ENCODE measurements at places on chromosomes 3 and 15.

DNA sequence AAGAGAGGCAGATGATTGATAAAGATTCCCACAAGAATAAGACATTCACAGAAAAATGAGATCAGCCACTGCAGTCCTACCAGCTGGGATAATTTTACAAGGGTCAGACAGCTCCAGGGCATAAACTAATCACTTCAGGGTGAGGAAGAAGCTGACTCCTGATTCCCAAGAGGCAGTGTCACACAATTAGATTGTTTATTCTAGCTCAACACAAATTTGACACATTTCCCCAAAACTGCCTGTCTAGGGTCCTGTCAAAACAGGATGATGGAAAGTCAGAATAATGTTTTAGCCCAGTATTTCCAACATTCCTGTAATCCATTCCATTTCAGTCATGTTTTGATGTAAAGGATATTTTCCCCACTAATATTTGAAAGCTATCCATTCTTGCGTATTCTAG lies 110.8 kb downstream of the TNIK start:
- no peak for DNase-seq

DNA sequence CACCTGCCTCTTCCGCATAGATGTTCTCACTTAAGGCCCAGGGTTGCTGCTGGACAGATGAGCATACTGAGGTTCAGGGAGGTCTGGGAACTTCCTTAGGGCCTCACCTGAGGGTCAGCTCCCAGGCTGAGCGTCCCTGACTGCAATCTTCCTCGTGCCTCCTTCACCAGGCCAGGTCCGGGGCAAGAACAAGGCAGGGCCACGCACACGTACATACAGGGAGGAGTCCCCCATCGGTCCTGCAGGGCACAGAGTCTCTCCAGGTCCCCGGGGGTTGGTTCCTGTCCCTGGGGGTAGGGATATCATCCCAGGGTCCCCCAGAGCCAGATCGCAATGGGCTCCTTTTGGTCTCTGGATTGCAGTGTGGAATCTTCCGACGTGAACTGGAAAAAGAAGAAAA lies 130.1 kb downstream of the LRRK1 start:
- no peak for DNase-seq

GRCh38 chr15:49492830-49493229 lies 69.8 kb downstream of the FGF7 start:
- DNase-seq, result no peak

DNA sequence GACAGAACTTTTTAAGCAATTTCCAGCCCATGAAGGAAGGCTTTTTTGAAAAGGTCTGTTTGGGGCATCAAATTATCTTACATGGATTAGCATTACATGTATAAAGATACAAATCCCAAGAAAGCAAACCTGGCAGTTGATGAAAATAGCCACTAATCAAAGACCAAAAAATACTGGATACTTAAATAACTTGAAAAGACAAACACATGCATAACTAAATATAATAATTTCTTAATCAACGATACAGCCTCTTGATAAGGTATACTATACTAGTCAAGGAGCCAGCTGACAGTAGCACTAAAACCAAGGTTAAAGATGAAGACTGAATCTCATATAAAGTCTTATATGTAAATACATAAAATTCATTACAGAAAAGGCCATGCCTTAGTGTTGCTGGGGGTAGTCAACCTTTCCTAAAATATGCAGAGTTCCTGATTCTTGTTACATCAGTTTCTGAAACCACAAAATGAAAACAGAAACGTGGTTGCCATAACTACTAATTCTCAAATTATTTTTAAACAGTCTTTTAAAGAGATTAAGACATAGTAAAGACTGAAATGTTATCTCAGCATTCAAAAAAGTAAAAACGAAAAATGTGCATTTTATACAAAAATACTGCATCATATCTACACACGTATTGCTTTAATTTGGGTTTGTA lies 2.0 kb downstream of the ANKRD28 start:
- no peak for DNase-seq

- no peak for DNase-seq
Observed at GRCh38 chr3:122298239-122298638, 26.8 kb upstream of the CSTA start.

- no peak for DNase-seq
Observed at GRCh38 chr3:148854061-148854460, 11.0 kb upstream of the CPA3 start.

- no peak for DNase-seq
Observed at GRCh38 chr15:61500951-61501620, 272.0 kb upstream of the RORA start.

DNA sequence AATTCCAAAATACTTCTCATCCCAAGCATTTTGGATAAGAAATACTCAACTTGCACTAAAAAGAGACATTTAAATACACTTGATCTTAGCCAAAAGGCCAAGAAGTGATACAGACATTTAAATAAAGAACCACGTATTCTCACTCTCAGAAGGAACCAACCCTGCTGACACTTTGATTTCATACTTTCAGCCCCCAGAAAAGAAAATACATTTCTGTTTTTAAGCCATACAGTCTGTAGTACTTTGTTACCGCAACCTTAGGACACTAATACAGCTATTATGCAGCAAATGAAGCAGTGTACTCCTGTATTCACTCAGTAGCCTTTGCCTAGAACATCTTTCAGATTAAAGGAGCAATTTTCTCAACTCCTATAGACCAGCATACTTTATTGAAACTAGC lies 86.7 kb downstream of the TBC1D5 start:
- DNase-seq, result no peak

DNA sequence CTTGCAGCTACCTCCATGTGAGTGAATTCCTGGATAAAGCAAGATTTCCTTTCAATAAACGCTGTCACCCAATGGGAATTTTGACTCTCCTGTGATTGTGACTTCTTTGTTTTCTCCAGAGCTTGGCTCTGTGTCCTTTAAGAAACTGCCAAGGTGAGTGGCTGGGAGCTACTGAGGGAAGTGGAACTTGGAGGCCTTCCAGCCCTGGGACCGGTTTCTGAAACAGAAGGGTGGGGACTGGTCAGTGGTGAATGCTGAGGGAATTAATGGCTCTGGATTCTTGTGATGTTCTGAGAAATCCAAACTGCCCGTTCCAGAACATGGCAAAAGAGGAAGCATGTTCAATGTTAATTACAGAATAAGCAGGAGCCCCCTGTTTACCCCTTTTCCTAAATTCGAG lies 41.1 kb upstream of the MYZAP start:
- no peak for DNase-seq

- DNase-seq, result no peak
Observed at GRCh38 chr15:74406992-74407705, 26.6 kb downstream of the SEMA7A start.

GRCh38 chr3:27669591-27669990 lies 52.5 kb downstream of the EOMES start:
- DNase-seq, result no peak

DNA sequence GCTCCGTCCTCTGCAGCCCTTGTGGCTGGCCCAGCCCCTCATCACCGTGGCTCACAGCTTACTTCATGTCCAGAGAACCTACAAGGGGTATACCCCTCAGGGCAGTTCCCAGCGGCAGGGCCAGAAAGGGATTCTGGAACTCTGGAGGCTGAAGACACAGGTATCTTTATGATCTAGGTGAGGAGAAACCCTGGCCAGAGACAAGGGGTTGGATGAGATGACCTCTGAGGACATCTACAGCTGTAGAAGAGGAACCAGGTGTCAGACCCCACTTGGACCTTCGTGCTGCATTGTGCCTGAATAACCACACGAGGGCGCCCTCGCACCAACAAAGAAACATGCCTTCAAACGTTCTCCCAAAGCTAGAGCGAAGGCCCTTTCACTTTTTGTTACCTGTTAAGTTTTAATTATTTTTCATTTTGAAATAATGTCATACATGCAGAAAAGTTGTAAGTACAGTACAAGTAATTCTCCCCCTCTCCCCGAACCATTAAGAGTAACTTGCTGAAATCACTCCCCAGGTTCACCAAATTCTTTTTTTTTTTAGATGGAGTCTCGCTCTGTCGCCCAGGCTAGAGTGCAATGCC lies 118.7 kb upstream of the SMAD3 start:
- peak; percentile 53 for DNase-seq

GRCh38 chr15:60417112-60417511 lies 19.3 kb upstream of the ANXA2 start:
- DNase-seq, result no peak

DNA sequence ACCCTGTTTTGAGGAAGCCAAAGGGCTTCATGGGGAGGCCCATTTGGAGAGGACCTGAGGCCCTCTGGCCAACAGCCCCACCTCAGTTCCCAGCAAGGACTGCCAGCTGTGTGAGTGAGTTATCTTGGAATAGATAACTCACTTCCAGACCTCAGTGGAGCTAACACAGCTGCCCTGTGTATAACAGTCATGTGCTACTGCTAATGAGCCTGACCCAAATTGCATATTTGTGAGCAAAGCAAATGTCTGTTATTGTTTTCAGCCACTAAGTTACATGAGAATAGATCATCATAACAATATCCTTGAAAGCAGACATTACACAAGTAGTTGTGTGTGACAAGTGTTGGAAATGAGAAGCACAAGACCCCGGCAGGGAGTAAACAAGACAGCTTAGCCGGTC lies 355.8 kb downstream of the MCTP2 start:
- DNase-seq, result no peak

DNA sequence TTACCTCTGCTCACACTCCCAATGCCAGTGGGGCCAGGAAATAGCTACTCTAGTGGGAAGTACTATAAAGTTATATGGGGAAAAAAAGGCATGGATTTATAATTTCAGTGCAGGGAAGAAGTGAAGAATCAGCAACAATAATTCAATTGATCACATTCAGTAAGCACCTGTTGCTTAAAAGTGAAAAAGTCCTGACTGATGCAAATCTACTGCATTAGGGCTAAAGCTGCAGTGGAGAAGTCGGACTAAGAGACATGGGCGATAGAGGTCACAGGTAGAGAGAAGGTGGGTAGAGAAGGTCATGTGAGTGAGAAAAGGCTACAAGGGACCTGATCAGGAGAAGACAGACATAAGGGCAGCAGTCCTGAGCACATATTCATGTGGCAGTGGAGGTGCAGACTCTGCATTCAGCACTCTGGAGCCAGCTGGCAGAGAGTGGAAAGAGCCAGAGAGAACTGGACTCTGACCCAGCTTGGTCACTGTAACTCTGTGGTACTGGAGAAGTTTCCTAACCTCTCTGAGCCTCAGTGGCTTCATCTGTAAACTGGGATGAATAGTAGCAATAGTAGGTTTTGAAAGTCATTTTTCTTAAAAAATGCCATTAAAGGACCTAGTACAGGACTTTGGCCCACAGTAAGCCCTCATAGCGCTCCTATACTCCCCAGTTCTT lies 17.6 kb upstream of the BCL2A1 start:
- no peak for DNase-seq

GRCh38 chr3:58471025-58471887 lies 20.6 kb upstream of the KCTD6 start:
- DNase-seq, result peak; percentile 13

DNA sequence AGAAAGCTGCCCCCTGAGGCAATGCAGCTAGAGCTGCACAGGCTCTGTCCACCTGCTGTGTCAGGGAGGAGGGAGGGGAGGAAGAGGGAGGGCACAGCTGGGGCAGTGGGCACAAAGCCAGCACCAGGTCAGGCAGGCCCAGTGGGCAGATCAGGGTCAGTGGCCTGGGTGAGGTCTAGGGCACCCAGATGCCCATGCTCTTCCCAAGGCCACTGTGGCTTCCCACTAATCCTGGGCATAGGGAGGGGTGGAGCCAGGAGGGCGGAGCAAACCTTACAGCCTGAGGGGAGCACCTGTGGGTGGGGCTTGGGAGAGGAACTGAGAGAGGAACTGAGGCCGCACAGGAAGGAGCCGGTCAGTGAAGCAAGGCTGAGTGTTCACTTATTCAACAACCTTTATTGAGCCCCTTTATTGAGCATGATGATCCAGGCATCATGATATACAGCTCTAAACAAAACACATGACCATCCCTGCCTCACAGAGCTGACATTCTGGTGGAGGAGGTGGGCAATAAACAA lies 55.0 kb downstream of the RHCG start:
- no peak for DNase-seq

DNA sequence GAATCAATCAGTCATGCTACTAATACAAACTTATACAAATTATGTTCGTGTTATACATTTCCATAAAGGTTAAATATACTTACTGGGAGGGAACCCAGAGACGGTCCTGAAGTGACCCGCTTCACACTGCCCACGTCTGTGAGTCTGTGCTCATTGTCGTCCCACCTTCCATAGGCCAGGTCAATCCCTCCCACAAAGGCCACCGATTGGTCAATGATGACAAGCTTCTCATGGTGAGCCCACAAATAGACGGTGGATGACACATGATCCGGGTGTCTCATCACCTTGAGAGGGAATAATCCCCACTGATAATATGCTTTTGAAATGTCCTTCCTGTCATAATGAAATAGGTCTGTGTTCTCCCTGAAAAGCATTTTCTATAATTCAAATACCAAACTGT lies 121.7 kb downstream of the PLD1 start:
- no peak for DNase-seq

- DNase-seq, result no peak
Observed at GRCh38 chr15:55037071-55037470, 159.7 kb downstream of the RSL24D1 start.

DNA sequence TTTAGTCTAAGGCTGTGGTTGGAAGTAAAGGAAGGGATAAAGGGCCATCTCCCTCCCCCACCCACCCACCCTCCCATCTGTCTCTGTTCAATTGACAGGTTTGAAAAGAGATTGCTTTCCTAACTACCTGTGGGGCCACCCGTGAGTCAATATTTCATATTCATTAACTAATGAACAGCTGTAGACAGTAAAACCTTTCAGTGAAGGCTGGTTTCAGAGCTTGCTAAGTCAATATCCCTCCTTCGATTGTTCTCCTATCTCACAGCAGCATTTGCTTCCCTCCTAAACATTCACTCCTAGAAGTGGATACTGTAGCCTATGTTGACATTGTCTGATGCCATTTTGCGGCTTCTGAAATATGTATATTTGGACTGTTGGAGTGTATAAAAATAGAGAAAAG lies 85.9 kb upstream of the SYNPR start:
- no peak for DNase-seq

DNA sequence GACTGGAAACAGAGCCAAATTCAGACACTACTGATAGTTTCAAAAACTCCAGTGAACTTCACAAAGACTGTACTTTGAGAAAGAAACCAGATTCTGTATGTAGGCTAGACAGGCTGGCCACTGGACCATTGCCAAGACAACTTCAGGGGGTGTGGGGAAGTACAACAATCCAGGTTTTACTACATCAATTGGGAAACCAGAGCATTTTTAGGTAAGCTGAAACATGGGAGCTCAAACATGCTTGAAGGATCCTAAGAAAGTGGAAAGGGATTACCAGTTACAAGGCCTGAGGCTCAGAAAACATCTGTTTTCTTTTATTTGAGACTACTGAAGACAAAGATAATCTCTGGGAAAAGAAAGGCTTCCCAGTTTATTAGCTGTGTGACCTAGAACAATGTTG lies 26.9 kb upstream of the ZNF280D start:
- no peak for DNase-seq

GRCh38 chr3:47803480-47804025 lies 615 bp downstream of the DHX30 start:
- no peak for DNase-seq

GRCh38 chr3:29171043-29171990 lies 109.6 kb upstream of the RBMS3 start:
- no peak for DNase-seq

DNA sequence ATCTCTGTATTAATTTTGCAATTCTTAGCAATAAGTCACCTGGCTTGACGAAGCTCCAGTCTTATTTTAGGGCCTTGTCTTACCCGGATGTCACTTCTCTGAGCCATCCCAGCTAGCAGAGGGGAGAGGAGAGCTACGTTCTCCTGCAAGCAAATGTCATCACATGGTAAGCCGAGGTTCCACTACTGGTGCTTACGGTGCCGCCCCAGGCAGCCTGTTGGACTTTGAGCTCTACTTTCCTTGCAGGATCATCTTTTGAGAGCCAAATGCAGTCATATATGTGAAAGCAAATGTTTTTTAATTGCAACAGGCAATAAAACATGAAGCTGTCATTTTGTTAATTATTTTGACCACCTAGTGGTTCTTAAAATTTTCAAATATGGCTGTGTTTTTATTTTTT lies 140.9 kb downstream of the FAM43A start:
- no peak for DNase-seq

All from activated T-helper 1 cell treated with anti-CD3 and anti-CD28 coated beads, Interleukin-2, amount 50 U/mL, for 16 hours (primary cell).